Regular cardiac myocyte (primary cell): ENCODE measurements at places on chromosomes 6 and 20. TPM values are rescaled to one million over a fixed set of nuclear protein-coding genes. Genes with fewer than 3 reads are reported as not detected.

Gene SDCBP2
- 2.3 TPM in 2 replicates for total RNA-seq

Gene ALDH8A1
- 0.38 and 0.85 TPM in 2 replicates for total RNA-seq

Gene SLC35D3
- under 0.01 TPM in 1 of 2 replicates, not detected in the other for total RNA-seq

Gene GATA5
- not detected in 2 replicates for total RNA-seq

Gene DDX43
- total RNA-seq = 0.56 and 1.2 TPM in 2 replicates

Gene RSPH4A
- total RNA-seq = under 0.01 and 0.19 TPM in 2 replicates

Gene TTK
- 6.2 and 37.6 TPM in 2 replicates for total RNA-seq

Gene PLCG1
- 47.4 and 59.5 TPM in 2 replicates for total RNA-seq

Gene FAM83C
- total RNA-seq = under 0.01 TPM in 1 of 2 replicates, not detected in the other

Gene FOXQ1
- total RNA-seq = not detected in 2 replicates

Gene CPXM1
- 0.19 and 0.28 TPM in 2 replicates for total RNA-seq

Gene TGM2
- 371 and 457 TPM in 2 replicates for total RNA-seq

Gene ESR1
- total RNA-seq = 0.77 and 1.1 TPM in 2 replicates

Gene KHDC1
- 2.3 and 5.6 TPM in 2 replicates for total RNA-seq

Gene LY6G6D
- not detected in 2 replicates for total RNA-seq

Gene CNR1
- under 0.01 and 0.28 TPM in 2 replicates for total RNA-seq

Gene TRIM15
- not detected in 2 replicates for total RNA-seq

Gene PPIL6
- 1.9 and 6.5 TPM in 2 replicates for total RNA-seq

Gene RAET1L
- total RNA-seq = not detected in 2 replicates

Gene ACTL10
- 2.7 and 2.8 TPM in 2 replicates for total RNA-seq

Gene PANK2
- total RNA-seq = 60.0 and 63.1 TPM in 2 replicates

Gene PRND
- not detected in 2 replicates for total RNA-seq

Gene MCUR1
- total RNA-seq = 10.1 and 11.1 TPM in 2 replicates

Gene DEFB127
- total RNA-seq = not detected in 2 replicates
